ENCODE measurements at places on chromosomes 2 and 18. TPM values are rescaled to one million over a fixed set of nuclear protein-coding genes. Genes with fewer than 3 reads are reported as not detected.

DNA sequence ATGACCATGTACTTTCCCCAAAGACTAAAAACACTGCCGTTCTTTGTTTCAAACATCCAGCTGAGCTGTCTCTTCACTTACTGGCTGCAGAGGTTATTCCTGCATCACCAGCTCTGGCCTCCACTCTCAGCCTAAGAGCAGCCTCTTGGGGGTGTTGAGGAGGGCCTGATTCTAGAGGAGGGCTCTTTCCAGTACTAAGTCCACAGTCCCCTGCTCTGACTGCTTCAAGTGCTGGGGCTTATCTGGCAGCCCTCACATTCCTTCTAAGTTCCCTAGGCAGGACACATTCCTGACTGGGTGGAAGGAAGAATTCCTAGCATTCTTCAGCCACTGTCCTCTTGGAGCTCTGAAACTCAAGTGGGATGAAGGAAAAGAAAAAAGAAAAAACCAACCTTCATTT lies 32.9 kb upstream of the EHBP1 start:
- H3K4me3 ChIP-seq = no peak overlapping the region
- peak; percentile 57 for DNase-seq
- H3K27ac ChIP-seq = peak overlapping the region; percentile 1
- H3K27me3 ChIP-seq = no peaks in the 10 kb centered on the region

GRCh38 chr2:174072069-174072468 lies 106.9 kb upstream of the SP3 start:
- H3K4me3 ChIP-seq = no peak overlapping the region
- DNase-seq = no peak

- no peak for DNase-seq
- no peaks in the 10 kb centered on the region for H3K36me3 ChIP-seq
- no peak overlapping the region for H3K4me3 ChIP-seq
Measured at GRCh38 chr2:68388358-68388757, 23.3 kb downstream of the PLEK start.

GRCh38 chr2:24623535-24623934 lies 132.5 kb downstream of the NCOA1 start:
- no peaks in the 10 kb centered on the region for H3K4me1 ChIP-seq
- DNase-seq = no peak
- H3K36me3 ChIP-seq = no peaks in the 10 kb centered on the region
- H3K4me3 ChIP-seq = no peak overlapping the region
- no peaks in the 10 kb centered on the region for H3K27me3 ChIP-seq
- no peak overlapping the region for H3K27ac ChIP-seq

- no peaks in the 10 kb centered on the region for H3K27me3 ChIP-seq
- H3K4me3 ChIP-seq = no peak overlapping the region
- no peaks in the 10 kb centered on the region for H3K4me1 ChIP-seq
- H3K27ac ChIP-seq = no peak overlapping the region
- H3K36me3 ChIP-seq = no peaks in the 10 kb centered on the region
Measured at GRCh38 chr2:7792031-7792651, 874.9 kb downstream of the RNF144A start.

DNA sequence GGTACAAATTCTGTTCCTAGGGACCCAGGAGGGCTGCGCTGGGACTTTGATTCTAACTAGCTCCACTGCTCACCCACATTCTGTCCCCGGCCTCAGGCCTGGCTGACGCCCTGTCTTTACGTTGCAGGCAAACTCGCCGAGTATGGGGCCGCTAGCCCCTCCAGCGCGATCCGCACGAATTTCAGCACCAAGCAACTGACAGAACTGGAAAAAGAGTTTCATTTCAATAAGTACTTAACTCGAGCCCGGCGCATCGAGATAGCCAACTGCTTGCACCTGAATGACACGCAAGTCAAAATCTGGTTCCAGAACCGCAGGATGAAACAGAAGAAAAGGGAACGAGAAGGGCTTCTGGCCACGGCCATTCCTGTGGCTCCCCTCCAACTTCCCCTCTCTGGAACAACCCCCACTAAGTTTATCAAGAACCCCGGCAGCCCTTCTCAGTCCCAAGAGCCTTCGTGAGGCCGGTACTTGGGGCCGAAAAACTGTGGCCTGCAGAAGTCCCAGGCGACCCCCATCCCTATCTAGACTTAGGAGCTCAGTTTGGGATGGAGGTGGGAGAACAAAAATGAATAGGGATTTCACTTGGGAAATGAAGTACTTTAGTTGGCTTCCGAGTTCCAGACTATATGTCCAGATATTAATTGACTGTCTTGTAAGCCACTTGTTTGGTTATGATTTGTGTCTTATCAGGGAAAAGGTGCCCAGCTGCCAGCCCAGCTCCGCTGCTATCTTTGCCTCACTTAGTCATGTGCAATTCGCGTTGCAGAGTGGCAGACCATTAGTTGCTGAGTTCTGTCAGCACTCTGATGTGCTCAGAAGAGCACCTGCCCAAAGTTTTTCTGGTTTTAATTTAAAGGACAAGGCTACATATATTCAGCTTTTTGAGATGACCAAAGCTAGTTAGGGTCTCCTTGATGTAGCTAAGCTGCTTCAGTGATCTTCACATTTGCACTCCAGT lies 1.5 kb downstream of the HOXD1 start:
- H3K27ac ChIP-seq = no peak overlapping the region
- H3K4me1 ChIP-seq = peaks cover 14% of the 10 kb centered on the region
- no peak for DNase-seq
- H3K36me3 ChIP-seq = no peaks in the 10 kb centered on the region
- peaks cover 77% of the 10 kb centered on the region for H3K27me3 ChIP-seq

DNA sequence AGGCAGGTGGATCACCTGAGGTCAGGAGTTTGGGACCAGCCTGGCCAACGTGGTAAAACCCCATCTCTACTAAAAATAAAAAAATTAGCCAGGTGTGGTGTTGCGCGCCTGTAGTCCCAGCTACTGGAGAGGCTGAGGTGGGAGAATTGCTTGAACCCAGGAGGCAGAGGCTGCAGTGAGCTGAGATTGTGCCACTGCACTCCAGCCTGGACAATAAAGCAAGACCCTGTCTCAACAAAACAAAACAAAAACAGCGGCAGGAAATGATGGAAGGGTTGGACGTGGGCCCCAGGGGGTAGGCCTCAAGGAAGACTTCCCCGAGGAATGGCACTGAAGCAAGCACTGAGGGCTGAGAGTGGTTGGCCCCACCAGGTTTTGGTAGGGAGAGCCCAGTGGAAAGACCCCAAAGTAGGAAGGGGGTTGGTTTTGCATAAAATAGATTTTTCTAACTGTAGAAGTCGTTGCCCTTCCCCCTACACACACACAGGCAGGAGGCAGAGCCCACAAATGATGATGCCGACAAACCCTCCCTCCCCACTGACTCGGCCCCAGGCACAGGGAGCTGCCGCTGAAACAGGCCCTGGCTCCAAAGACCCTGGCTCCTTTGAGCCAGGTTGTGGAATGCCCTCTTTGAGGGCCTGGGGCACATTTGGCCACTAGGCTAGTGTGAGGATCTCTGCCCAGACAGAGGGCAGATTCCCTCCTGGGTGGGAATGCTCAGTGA lies 104.8 kb downstream of the CABLES1 start:
- no peak overlapping the region for H3K27ac ChIP-seq
- no peak for DNase-seq
- no peaks in the 10 kb centered on the region for H3K27me3 ChIP-seq
- H3K36me3 ChIP-seq = peaks cover 16% of the 10 kb centered on the region
- no peaks in the 10 kb centered on the region for H3K4me1 ChIP-seq

- H3K27me3 ChIP-seq = no peaks in the 10 kb centered on the region
- no peaks in the 10 kb centered on the region for H3K4me1 ChIP-seq
- H3K4me3 ChIP-seq = no peak overlapping the region
- no peaks in the 10 kb centered on the region for H3K36me3 ChIP-seq
Measured at GRCh38 chr18:4106407-4107033, 348.6 kb downstream of the DLGAP1 start.

GRCh38 chr2:171531836-171532450 lies 9.7 kb downstream of the CYBRD1 start:
- H3K27me3 ChIP-seq = peaks cover 5% of the 10 kb centered on the region
- no peaks in the 10 kb centered on the region for H3K4me1 ChIP-seq
- no peaks in the 10 kb centered on the region for H3K36me3 ChIP-seq
- no peak for DNase-seq
- no peak overlapping the region for H3K4me3 ChIP-seq
- H3K27ac ChIP-seq = no peak overlapping the region

DNA sequence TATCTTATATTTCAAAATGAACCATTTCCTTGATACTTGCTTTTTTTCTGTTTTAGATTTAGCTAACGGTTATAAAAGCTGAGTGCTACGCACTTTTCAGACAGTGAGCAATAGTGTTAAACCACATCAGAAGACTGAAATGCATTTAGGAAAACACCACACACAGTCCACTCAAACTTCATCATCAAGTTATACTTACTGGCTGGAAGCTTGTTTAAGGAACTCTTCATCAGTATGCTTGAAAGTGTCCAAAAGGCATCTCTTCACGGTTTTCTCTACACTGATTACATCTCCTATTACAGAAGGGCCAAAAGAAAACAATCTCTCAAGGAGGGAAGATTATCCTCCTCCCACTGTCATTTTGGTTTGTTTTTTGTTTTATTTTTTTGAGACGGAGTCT lies 19.7 kb downstream of the ILKAP start:
- H3K4me3 ChIP-seq = no peak overlapping the region
- DNase-seq = no peak
- H3K27me3 ChIP-seq = no peaks in the 10 kb centered on the region
- H3K27ac ChIP-seq = no peak overlapping the region

DNA sequence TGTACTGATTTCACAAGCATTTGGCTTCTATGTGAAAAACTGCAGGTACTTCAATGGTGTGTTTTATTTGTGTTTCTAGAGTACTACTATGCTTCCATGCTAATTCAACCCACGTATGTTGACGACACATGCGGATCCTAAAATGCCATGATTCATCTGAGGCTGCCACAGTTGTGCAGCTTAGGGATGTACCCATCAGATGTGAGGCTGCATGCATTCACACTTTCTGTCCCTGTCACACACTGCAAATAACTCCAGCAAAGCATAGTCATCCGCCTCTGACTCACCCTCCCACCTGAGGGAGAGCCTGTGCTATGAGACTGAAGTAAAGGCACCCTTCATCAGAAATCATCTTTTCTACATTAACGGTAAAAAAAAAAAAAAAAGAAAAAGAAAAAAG lies 22.1 kb upstream of the SERTAD2 start:
- no peak overlapping the region for H3K4me3 ChIP-seq
- H3K27me3 ChIP-seq = no peaks in the 10 kb centered on the region
- no peak overlapping the region for H3K27ac ChIP-seq
- DNase-seq = no peak

GRCh38 chr18:34543356-34543755 lies 166.7 kb upstream of the DTNA start:
- H3K27me3 ChIP-seq = no peaks in the 10 kb centered on the region
- DNase-seq = no peak
- no peak overlapping the region for H3K4me3 ChIP-seq
- H3K36me3 ChIP-seq = no peaks in the 10 kb centered on the region

GRCh38 chr2:202186641-202187202 lies 51.7 kb downstream of the SUMO1 start:
- H3K27ac ChIP-seq = no peak overlapping the region
- no peaks in the 10 kb centered on the region for H3K36me3 ChIP-seq
- no peak for DNase-seq
- H3K4me3 ChIP-seq = no peak overlapping the region

- no peak overlapping the region for H3K4me3 ChIP-seq
- H3K36me3 ChIP-seq = no peaks in the 10 kb centered on the region
- no peak overlapping the region for H3K27ac ChIP-seq
- no peaks in the 10 kb centered on the region for H3K4me1 ChIP-seq
Measured at GRCh38 chr2:70850925-70851324, 15.3 kb upstream of the CD207 start.

- H3K36me3 ChIP-seq = no peaks in the 10 kb centered on the region
- H3K4me3 ChIP-seq = no peak overlapping the region
- peaks cover 28% of the 10 kb centered on the region for H3K27me3 ChIP-seq
- H3K27ac ChIP-seq = no peak overlapping the region
- DNase-seq = no peak
Measured at GRCh38 chr2:119126650-119127049, 31.9 kb downstream of the C1QL2 start.

DNA sequence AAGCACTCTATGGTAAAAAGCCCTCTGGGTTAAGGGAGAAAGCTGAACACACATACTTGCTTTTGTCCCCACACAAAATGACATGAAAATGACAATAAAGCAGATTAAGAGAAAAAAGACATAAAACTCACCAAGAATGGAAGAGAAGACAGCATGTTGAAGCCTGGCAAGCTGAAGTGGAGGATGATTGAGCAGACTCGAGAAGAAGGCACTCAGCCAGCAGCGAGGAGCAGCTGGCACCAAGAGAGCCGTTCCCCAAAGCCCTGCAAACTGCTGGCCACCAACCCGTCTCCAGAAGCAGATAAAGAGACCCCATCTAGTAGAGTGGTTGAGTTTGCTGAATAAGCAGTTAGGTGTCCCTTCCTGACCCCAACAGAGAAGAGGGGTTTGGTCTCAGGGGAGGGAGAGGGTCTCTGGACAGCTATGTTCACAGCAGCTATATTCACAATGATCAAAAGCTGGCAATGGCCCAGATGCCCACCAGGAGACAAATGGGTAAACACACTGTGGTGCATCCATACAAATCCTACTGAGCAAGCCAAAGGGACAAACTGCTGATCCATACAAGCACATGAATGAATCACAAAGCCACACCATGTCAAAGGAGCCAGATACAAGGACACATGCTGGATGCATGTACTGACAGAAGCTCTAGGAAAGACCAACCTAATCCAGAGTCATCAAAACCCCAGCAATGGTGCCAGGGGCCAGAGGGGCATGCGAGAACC lies 36.9 kb downstream of the FAM168B start:
- no peaks in the 10 kb centered on the region for H3K27me3 ChIP-seq
- H3K4me3 ChIP-seq = no peak overlapping the region

GRCh38 chr2:36352701-36353100 lies 2.9 kb upstream of the CRIM1 start:
- no peaks in the 10 kb centered on the region for H3K4me1 ChIP-seq
- H3K27ac ChIP-seq = no peak overlapping the region
- H3K27me3 ChIP-seq = no peaks in the 10 kb centered on the region
- H3K36me3 ChIP-seq = no peaks in the 10 kb centered on the region
- no peak for DNase-seq

GRCh38 chr2:171878481-171878993 lies 15.5 kb downstream of the SLC25A12 start:
- no peaks in the 10 kb centered on the region for H3K4me1 ChIP-seq
- no peak overlapping the region for H3K27ac ChIP-seq
- H3K4me3 ChIP-seq = no peak overlapping the region
- H3K27me3 ChIP-seq = peaks cover 10% of the 10 kb centered on the region

DCDC2C gene
- 0.33 TPM for polyA plus RNA-seq

PSME4 gene
- polyA plus RNA-seq = 26.6 TPM

NEURL3 gene
- 0.81 TPM for polyA plus RNA-seq

KCNG2 gene
- polyA plus RNA-seq = 0.46 TPM

FLACC1 gene
- polyA plus RNA-seq = 0.76 TPM

RGPD3 gene
- polyA plus RNA-seq = 0.24 TPM

RNF138 gene
- polyA plus RNA-seq = 33.7 TPM

COL3A1 gene
- 1,077 TPM for polyA plus RNA-seq

VWC2L gene
- polyA plus RNA-seq = 0.03 TPM
